ENCODE measurements at places on chromosomes 13 and 19.

DNA sequence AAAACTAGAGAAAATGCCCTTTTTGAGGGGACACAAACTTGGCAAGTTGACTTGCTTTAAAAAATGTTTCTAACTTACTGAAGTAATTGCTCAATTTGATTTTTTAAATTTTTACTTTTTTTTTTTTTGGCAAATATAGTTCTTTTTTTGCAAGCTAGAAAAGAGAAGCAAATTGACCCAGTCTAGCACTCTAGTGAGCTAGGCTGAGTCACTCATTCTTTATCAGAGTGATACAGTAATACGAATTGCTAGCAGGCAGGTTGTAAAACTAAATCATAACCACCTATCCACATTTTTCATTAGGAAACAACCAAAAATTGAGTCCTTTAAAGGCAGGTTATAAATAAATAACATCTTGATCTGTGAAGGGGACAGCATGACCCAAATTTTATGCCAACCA, 51.9 kb upstream of the C1QTNF9 start:
- no peak for DNase-seq

DNA sequence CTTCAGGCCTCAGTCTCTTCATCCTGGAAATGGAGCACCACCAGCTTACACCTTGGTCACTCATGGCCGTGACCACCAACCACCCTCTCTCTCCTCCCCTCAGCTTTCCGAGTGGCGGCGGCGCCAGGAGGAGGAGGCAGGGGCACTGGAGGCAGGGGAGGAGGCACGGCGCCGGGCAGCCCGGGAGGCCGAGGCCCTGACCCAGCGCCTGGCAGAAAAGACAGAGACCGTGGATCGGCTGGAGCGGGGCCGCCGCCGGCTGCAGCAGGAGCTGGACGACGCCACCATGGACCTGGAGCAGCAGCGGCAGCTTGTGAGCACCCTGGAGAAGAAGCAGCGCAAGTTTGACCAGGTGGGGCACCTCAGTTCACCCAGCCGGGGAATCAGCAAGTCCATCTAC, 47.7 kb downstream of the KCNC3 start:
- no peak for DNase-seq

GRCh38 chr19:29364999-29365398, 152.0 kb upstream of the UQCRFS1 start:
- no peak for DNase-seq

DNA sequence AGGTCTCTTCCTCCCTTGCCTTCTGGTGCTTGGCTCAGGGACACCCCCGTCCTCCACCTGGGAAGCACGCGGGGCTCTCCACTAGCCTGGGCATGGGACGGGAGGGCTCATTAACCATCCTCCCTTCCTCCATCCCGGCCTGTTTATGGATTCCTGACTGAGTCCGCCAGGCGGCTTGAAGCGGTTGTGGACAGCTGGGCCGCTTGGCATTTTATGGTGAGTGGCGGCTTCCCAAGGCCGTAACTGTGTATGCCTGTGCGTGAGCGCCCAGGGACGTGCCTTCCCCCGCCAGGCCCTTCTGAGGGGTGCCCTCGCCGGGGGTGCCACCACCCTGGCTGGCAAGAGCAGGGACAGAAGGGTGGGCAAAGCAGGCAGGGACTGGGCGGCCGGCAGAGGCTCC, 202.8 kb downstream of the URI1 start:
- DNase-seq, result no peak

DNA sequence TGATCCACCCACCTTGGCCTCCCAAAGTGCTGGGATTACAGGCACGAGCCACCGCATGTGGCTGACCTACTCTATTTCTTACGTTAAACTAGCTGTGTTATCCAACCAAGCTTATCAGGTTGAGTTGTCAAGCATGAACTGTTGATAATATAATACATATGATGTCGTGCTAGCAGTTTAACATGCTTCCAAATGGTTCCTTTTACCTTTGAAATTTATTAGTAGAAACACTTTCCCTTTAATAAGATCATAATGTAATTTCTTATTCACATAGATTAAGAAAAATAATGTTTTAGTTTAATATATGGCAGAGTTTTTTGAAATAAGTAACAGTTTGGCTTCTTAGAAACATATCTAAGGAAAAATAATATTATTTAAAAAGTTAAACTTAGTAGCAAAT, 34.4 kb upstream of the VWA8 start:
- DNase-seq, result no peak

DNA sequence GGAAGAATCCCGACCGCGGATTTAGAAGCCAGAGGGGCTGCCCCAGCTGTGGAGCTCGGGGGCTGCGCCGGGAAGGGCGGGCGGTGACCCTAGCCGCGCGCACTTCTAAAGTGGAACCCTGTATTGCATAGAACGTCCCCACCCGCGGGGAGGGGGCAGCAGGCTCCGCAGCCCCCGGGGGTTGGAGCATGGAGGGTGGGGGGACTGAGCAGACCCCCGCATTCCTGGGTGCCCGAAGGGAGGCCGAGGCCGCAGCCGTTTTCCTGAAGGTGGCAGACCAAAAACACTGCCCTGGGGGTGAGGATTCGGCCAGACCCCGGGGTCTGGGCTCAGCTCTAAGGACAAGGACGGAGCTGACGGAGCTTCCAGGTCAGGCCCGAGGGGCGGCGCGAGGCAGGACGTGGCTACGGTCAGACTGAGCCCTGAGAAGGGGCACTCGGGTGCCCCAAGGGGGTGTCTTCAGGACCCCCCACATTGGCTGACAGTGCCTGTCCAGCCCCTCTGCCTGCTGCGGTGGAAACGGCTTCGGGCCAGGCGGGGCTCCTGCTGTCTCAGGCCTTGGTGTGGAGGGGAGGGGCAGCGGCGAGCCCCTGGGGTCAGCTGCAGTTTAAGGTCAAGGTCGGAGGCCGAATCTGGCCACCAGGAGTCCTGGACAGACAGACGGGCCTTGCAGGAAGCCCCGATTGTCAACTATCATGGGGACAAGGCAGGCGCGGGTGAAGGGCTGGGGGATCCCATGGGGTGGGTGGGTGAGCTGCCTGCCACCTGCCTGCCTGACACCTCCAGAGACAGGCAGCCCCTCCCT, 12.6 kb downstream of the MKNK2 start:
- DNase-seq, result no peak

- DNase-seq, result peak; percentile 88
Observed at GRCh38 chr19:4183967-4184717, 1.7 kb downstream of the ANKRD24 start.

Data from NCI-H2171 (cell line).